Ascending aorta (tissue), 2 donors: ENCODE measurements at places on chromosomes 11 and 22. TPM values are rescaled to one million over a fixed set of nuclear protein-coding genes. Genes with fewer than 3 reads are reported as not detected.

Gene OR51A7
- not detected for total RNA-seq

GRCh38 chr22:31278626-31279326 lies 13.5 kb downstream of the PIK3IP1 start:
- no peak for DNase-seq

- DNase-seq, result no peak
Observed at GRCh38 chr11:107999759-108000455, 8.8 kb upstream of the CUL5 start.

- no peak for DNase-seq
Observed at GRCh38 chr11:31641477-31642062, 132.0 kb downstream of the ELP4 start.

Gene FAR1
- 66.0 TPM for total RNA-seq
